ENCODE measurements at places on chromosomes 5 and 9. TPM values are rescaled to one million over a fixed set of nuclear protein-coding genes. Genes with fewer than 3 reads are reported as not detected.

Gene CD74
- total RNA-seq, result 217 TPM

- no peak for DNase-seq
- H3K36me3 ChIP-seq, result no peaks in the 10 kb centered on the region
- no peak overlapping the region for H3K27ac ChIP-seq
- H3K4me3 ChIP-seq, result no peak overlapping the region
Observed at GRCh38 chr5:174312270-174312617, 266.7 kb downstream of the NSG2 start.

DNA sequence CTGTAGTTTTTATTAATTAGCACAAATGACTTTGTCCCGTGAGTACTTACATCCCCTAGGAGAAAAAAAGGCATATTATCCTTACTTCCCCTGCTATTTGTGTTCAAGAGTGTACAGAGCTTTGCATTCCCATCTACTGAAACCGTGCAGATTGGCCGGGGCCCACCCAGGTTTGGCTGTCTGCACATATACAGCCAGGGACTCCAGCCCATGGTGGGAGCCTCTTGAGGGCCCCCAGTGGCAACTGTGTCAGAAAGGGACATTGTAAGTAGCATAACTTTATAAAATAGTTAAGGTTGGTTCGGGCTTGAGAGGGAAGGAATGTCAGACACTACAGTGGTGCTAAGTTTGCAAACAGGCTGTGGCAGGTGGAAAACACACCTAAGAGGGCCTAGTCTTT is 24.7 kb downstream of the PHF2 start:
- H3K4me1 ChIP-seq, result peaks cover 44% of the 10 kb centered on the region
- DNase-seq, result no peak
- H3K4me3 ChIP-seq, result no peak overlapping the region
- H3K36me3 ChIP-seq, result peaks cover 11% of the 10 kb centered on the region
- H3K27ac ChIP-seq, result no peak overlapping the region
- no peaks in the 10 kb centered on the region for H3K27me3 ChIP-seq

GRCh38 chr5:31372124-31372523 is 159.8 kb downstream of the DROSHA start:
- H3K4me1 ChIP-seq, result no peaks in the 10 kb centered on the region
- no peak overlapping the region for H3K4me3 ChIP-seq
- no peaks in the 10 kb centered on the region for H3K36me3 ChIP-seq
- no peak overlapping the region for H3K27ac ChIP-seq
- H3K27me3 ChIP-seq, result peaks cover 18% of the 10 kb centered on the region

Gene ZNF189
- total RNA-seq, result 13.1 TPM

DNA sequence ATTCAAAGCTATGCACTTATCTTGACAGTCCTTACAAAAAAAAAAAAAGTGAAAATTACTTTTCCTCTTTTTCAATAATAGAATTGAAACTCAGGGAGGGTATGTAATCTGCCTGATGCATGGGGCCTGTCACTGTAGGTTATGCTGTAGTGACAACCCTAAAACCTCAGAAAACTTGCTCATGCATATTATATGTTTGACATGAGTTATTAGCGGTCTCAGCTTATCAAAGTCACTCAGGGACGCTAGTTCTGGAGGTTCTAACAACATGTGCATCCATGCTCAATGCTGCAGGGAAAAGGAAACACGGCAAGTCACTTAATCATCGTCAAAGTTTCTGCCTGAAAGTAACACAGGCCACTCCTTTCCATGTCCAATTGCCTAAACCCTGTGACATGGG is 78.4 kb upstream of the TMEM252 start:
- no peaks in the 10 kb centered on the region for H3K4me1 ChIP-seq
- H3K27me3 ChIP-seq, result peaks cover 9% of the 10 kb centered on the region
- H3K27ac ChIP-seq, result no peak overlapping the region
- no peak for DNase-seq

Measured in activated CD4-positive, alpha-beta T cell treated with anti-CD3 and anti-CD28 coated beads for 36 hours (primary cell).